ENCODE measurements at places on chromosomes 7 and 10.

DNA sequence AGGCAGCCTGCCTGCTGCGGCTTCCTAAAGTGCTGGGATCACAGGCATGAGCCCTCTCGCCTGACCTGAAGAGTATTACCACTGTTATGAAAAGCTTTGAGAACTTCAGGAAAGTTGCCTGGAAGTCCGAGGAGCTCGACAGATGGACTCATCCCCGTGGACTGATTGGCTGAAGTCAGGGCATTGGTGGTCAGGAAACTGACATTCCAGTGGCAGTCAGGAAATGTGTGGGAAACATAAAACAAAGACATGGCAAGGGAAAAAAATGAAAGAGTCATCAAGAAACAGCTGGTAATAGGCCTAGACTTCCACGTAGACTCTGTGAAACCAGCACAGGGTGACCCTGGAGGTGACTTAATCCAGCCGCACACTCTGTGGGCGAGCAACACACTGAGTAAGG lies 123.3 kb downstream of the CDH23 start:
- DNase-seq, result no peak

- DNase-seq, result no peak
Observed at GRCh38 chr10:131424053-131424452, 112.5 kb upstream of the TCERG1L start.

- DNase-seq, result no peak
Observed at GRCh38 chr7:140656548-140657515, 15.9 kb upstream of the ADCK2 start.

DNA sequence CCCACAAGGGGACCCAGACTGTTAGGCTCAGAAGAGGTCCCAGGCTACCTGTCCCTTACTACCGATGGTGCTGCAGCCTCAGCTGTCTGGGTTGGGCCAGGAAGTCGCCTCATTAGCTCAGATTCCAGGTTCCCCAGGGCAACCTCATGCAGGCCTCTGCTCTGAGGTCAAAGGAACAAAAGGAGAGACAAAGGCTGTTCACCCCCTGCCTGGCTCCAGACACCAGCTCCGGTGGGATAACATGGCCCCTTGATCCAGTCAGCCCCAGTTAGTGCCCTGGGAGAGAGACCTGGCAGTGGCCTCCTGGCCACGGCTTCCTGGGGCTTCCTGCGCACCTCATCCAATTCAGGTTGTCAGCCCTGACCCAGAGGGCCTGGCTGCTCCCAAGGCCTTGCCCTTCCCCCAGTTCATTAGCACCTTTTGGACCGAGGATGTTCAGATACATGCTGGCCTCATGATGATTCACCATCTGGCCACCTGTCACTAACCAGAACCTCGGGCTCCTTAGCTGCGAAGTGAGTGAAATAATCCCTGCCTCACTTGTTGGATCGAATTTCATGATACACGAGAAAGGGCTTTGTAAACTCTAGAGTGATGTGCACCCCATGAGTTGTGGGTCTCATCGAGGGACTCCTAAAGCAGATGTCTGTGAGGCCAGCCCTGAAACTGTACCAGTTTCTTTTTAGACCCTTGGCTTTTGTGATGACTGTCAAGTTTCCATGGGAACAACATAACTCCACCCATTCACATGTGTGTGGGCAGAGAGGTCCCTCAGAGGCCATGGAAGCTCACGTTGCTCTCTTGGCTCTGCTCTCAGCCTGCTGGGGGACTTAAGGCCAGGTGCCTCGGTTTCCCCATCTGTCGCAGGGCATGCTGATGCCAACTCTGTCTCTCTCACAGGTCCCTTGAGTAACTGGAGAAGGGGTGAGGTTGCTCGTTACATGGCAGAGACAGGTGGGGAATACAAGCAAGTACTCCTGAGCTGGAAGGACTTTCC lies 79.5 kb upstream of the PCBD1 start:
- no peak for DNase-seq

DNA sequence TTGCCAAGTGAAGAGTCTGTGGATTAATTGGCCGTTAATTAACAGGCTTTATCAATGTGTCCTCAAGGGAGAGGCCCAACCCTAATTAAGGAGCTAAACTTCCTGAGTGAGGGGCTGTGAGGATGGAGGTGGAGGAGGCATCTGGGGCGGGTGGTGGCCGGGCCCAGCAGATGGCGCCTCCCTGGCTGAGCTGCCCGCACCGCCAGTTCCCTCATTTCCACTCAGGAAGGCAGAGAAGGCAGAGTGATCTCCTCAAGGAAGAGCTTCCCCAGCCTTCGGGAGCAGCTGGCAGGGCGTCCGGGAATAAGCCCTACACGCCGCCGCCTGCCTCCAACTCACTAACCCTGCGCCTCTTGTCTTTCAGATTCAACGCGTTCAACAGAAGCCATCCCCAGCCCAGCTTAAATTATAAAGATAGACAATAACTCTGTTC lies 112.2 kb downstream of the CYTH3 start:
- DNase-seq, result no peak

DNA sequence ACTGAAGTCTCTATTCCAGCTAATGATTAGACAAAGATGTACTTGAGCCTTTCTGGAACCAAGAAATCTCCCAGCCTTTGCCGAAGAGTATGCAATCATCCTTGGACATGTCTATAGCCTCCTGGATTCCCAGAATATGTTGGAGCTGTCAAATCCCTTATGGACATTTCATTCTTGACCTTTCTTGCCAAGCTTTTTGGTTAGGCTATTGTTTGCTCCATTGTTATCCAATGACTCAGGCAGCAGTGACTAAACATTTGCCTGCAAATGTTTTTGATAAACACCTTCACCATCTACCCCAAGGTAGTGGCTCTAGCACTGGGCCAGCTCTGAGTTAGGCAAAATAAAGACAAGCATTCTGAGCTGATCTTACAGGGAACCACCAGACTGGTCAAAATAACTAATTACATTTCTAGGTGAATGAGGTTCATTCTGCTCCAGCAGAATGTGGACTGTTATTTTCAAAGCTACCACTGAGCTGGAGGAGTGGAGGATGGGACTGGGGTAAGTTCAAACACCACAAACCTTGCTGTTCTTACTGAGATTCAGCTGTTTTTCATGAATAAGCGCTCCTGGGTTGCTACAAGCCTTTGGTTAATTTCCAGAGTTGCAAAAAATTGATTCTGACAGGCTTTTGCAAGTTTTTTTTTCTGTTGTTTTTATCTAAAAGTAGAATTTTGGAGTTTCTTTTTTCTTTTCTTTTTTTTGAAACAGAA lies 81.0 kb downstream of the TMEM270 start:
- DNase-seq, result no peak

DNA sequence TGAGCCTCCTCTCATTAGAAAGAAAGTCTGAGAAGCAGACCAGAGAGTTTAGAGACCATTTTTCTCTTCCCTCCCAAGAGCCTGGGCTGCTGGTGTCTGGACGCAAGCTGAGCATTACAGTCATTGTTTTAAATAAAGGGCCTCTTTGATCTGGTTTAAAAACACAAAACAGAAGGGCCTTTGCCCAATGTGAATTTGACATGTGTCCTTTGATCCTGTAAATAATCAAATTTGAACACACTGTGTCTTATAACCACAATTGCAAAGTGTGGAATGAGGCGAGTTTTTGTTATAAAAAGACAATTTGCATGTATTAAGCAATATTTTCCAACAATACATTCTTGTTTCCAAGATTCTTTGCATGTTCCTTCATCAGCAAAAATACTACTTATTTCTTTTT lies 158.5 kb downstream of the C7orf25 start:
- no peak for DNase-seq

GRCh38 chr7:151246102-151246850 lies 2.2 kb downstream of the SMARCD3 start:
- DNase-seq, result no peak

GRCh38 chr10:100879741-100880360 lies 32.9 kb upstream of the SLF2 start:
- no peak for DNase-seq

GRCh38 chr10:97607095-97607636 lies 17.6 kb downstream of the C10orf62 start:
- no peak for DNase-seq

- DNase-seq, result no peak
Observed at GRCh38 chr7:82578430-82578829, 134.9 kb upstream of the CACNA2D1 start.

DNA sequence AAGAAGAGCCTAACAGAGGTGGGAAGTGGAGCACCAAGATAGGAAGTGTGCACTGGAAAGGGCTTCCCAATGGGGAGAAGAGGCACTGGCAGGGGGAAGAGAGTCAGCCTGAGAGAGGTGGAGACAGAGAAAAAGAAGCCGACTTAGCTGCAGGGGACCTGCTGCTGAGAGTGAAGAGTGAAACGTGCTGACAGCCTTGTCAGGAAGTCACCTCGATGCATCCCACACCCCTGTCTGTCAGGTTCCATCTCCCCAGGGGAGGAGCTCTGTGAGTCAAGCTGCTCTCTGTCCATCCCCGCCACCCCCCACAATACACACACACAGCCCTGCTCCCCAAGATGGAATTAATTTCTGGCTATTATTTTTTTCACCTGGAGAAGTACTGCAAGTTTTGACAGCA lies 14.0 kb downstream of the KAZALD1 start:
- DNase-seq, result no peak

DNA sequence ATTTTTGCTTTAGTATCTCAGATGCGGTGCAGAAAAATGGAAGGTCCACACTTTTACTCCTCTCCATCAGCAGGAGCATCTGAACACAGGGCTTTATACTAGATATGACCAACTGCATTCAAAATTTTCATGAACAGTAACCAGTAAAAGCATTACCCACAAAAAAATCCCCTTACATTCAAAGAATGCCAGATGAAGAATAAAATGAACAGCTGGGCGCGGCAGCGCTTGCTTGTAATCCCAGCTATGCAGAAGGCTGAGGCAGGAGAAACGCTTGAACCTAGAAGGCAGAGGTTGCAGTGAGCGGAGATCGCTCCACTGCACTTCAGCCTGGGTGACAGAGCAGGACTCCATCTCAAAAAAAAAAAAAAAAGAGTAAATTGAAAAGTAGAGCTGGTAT lies 3.1 kb downstream of the SAR1A start:
- no peak for DNase-seq

DNA sequence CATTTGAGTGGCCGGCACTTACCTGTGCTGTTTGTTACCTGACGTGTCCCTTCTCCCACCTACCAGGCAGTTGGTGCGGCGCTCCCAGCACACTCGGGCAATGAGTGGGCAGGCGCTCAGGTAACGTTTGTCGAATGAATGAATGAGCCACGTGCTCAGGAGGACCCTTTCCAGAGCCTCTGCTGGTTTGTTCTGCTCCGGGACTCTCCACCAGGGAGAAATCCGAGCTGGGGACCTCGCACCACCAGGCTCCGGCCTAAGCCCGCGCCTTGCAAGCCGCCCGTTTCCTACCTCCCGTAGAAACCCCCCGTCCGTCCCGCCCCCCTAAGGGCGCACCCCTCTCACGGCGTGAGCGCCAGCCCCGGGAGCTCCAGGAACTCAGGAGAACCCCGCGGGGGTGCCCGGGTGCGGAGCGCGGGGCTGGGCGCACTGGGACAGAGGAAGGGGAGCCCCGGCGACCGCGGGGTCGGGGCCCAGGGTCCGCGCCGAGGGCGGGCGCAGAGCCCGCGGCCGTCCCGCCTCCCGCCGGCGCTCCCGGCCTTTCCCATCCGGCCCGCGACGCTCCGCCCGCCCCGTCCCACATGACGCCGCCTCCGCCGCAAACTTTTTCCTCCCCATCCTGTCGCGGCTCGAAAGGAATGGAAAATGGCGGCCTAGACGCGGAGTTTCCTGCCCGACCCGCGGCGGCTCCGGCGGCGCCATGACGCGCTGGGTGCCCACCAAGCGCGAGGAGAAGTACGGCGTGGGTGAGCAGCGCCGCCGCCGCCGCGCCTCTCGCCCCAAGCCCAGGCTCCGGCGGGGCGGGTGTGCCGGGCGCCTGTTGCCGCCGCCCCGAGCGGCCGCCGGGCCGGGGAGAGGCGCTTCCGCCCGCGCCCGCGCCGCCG lies at the start of gene DOCK1:
DOCK1 (plus strand) TSS at position 611 of the 884 bp plus-strand sequence; CDS start at position 701, 90 bp downstream.
- peak; percentile 18 for DNase-seq

- DNase-seq, result peak; percentile 18
Observed at GRCh38 chr10:60646966-60647796, 131.1 kb upstream of the CDK1 start.

GRCh38 chr7:2002561-2003450 lies 229.9 kb downstream of the MAD1L1 start:
- no peak for DNase-seq

GRCh38 chr7:77760809-77761453 lies 37.3 kb downstream of the TMEM60 start:
- no peak for DNase-seq

DNA sequence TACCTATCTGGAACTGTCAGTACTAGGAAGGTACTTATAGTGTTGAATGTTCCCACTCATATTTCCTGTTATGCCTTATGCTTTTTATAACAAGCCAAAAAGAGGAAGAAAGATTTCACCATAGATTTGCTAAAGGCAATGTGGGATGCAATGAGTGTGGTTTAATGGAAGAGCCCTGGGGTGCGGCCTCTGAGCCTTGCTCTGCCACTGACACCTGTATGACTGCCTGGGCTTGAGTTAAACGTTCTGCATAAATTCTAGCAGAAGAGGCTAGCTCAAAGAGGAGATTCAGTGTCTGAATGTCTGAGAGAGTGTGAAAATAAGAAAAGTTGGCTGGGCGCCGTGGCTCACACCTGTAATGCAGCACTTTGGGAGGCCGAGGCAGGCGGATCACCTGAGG lies 143.8 kb downstream of the TPST1 start:
- no peak for DNase-seq

GRCh38 chr7:33716581-33717477 lies 188.5 kb upstream of the BMPER start:
- no peak for DNase-seq

- DNase-seq, result no peak
Observed at GRCh38 chr7:44845451-44845850, 2.4 kb downstream of the H2AZ2 start.

DNA sequence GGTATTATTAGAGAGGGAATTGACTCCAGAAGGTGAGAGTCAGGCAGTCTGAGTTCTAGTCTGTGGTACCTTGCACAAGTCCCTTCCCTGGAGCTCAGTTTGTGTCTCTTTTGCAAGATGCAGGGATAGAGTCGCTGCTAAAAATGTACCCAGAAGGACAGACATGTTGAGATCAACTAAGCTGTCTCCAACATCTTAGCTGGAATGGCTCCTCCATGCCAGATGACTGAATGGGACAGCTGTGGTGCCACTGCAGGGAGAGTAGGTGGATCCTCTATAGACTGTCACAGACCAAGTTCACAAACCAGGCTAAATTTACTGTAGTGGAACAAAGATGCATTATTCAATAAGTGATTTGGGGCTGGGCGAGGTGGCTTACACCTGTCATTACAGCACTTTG lies 120.1 kb downstream of the NEURL1 start:
- no peak for DNase-seq

DNA sequence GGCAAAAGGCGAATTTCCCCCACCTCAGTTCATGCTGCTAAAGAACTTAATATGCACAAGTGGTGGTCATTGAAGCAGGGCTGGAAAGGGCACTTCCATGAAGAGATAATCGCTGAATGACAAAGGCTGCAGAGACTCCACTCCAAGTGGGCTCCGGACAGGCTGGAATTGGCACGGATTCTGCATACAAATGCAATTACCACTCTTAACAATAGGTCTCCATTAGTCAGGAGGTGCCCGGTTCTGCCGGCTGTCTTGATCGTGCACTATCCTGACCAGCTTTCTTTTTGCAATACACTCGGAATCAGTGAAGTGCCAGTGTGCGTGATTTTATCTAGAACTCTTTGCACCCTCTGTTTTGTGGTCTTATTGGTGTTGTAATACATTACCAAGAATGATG lies 49.7 kb downstream of the INSYN2A start:
- no peak for DNase-seq
